ENCODE measurements at places on chromosomes 5 and 9. TPM values are rescaled to one million over a fixed set of nuclear protein-coding genes. Genes with fewer than 3 reads are reported as not detected.

GRCh38 chr9:92709954-92710353 is 40.0 kb upstream of the IPPK start:
- DNase-seq = no peak
- no peaks in the 10 kb centered on the region for H3K27me3 ChIP-seq
- no peak overlapping the region for H3K27ac ChIP-seq
- peaks cover 14% of the 10 kb centered on the region for H3K36me3 ChIP-seq
- no peaks in the 10 kb centered on the region for H3K4me1 ChIP-seq

STKLD1 gene
- not detected for total RNA-seq

GRCh38 chr9:88460587-88461332 is 72.5 kb downstream of the SPIN1 start:
- no peak overlapping the region for H3K4me3 ChIP-seq
- H3K27me3 ChIP-seq = no peaks in the 10 kb centered on the region
- peak; percentile 30 for DNase-seq
- H3K27ac ChIP-seq = 0 out of 2 replicates have a peak overlapping the region, but pooled peaks have one; percentile 72
- peaks cover 13% of the 10 kb centered on the region for H3K4me1 ChIP-seq
- H3K36me3 ChIP-seq = no peaks in the 10 kb centered on the region

TBC1D2 gene
- 7.7 TPM for total RNA-seq

- H3K27me3 ChIP-seq = no peaks in the 10 kb centered on the region
- H3K27ac ChIP-seq = no peak overlapping the region
- H3K4me1 ChIP-seq = no peaks in the 10 kb centered on the region
Observed at GRCh38 chr5:14365831-14366430, 215.7 kb upstream of the OTULINL start.

DNA sequence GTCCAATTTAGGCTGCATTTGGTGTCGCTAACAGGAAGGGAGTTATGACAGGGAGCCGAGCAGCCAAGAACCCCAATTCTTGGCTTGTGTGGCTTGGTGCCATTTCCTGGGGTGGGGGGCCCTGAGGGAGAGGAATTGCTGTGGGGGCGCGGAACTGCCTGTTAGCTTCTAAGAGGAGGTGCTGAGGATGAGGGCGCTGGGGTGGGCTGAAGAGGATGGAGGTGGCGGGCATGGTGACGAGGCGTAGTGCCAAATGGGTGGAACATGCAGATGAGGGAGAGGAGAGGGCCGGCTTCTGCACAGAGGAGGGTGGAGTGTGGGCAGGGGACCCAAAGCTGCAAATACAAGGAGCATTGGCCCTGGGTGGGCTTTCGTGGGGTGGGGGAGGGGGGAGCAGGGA is 27.9 kb downstream of the IER5L start:
- no peaks in the 10 kb centered on the region for H3K27me3 ChIP-seq
- no peak overlapping the region for H3K27ac ChIP-seq
- H3K36me3 ChIP-seq = no peaks in the 10 kb centered on the region
- peaks cover 16% of the 10 kb centered on the region for H3K4me1 ChIP-seq

- H3K27me3 ChIP-seq = no peaks in the 10 kb centered on the region
- no peak overlapping the region for H3K4me3 ChIP-seq
- no peak overlapping the region for H3K27ac ChIP-seq
- H3K4me1 ChIP-seq = no peaks in the 10 kb centered on the region
- H3K36me3 ChIP-seq = peaks cover 7% of the 10 kb centered on the region
Observed at GRCh38 chr5:126360467-126360866, 62.7 kb upstream of the GRAMD2B start.

SLC25A2 gene
- not detected for total RNA-seq

DNA sequence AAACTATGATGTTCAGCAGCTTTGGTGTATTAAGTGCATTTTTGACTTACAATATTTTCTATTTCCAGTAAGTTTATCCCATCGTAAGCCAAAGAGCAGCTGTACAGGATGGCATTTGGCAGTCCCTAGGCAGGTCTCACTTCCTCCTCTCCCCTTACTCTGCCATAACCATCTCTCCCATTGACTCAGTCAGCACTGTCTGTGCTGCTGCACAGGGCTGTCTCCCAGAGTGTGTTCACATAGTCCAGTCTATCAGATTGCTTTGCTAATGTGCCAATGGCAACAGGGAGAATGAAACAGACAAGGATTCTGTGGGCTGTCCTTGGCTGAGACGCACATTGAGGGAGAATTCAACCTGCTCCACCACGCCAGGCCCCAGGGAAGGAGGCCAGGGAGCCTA is 47.0 kb upstream of the CAST start:
- H3K4me3 ChIP-seq = no peak overlapping the region
- no peaks in the 10 kb centered on the region for H3K4me1 ChIP-seq
- no peaks in the 10 kb centered on the region for H3K27me3 ChIP-seq
- H3K27ac ChIP-seq = no peak overlapping the region
- H3K36me3 ChIP-seq = no peaks in the 10 kb centered on the region

- no peak for DNase-seq
- peaks cover 8% of the 10 kb centered on the region for H3K36me3 ChIP-seq
- peak overlapping the region; percentile 28 for H3K27ac ChIP-seq
- no peak overlapping the region for H3K4me3 ChIP-seq
- no peaks in the 10 kb centered on the region for H3K27me3 ChIP-seq
- H3K4me1 ChIP-seq = peaks cover 12% of the 10 kb centered on the region
Observed at GRCh38 chr9:88435336-88435735, 47.1 kb downstream of the SPIN1 start.

DNA sequence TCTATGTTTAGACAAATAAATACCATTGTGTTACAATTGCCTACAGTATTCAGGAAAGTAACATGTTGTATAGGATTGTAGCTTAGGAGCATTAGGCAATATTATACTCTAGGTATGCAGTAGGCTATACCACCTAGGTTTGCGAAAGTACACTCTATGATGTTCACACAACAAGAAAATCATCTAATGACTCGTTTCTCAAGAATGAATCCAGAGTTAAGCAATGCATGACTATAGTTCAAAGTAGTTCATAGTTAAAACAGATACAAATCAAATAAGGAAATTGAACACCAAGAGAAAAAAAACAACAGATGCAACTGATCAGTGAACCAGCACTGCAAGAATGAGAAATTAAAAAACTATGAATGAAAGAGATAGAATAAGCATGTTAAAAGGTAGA is 27.6 kb upstream of the ABLIM3 start:
- no peaks in the 10 kb centered on the region for H3K36me3 ChIP-seq
- no peak for DNase-seq
- no peaks in the 10 kb centered on the region for H3K27me3 ChIP-seq
- no peak overlapping the region for H3K27ac ChIP-seq

Data from GM23338 (cell line).